ENCODE measurements at places on chromosomes 4 and X. TPM values are rescaled to one million over a fixed set of nuclear protein-coding genes. Genes with fewer than 3 reads are reported as not detected.

KLHL4 gene
- total RNA-seq: 0.21 TPM

ATP1B4 gene
- total RNA-seq: not detected

FAT4 gene
- total RNA-seq: 0.96 TPM

STK32B gene
- total RNA-seq: 1.9 TPM

GLRA2 gene
- total RNA-seq: not detected

IL1RAPL2 gene
- under 0.01 TPM for total RNA-seq

DDX53 gene
- total RNA-seq: not detected

GPR82 gene
- total RNA-seq: not detected

CT83 gene
- 1.1 TPM for total RNA-seq

TLR2 gene
- 101 TPM for total RNA-seq

ETDB gene
- not detected for total RNA-seq

GPR101 gene
- not detected for total RNA-seq

MAGEA8 gene
- total RNA-seq: not detected

IGFBP7 gene
- 148 TPM for total RNA-seq
